Cardiac fibroblast (primary cell): ENCODE measurements at places on chromosomes 5 and 9.
A peak's percentile ranks its signal among the peaks of the same experiment; 100 is the strongest.

DNA sequence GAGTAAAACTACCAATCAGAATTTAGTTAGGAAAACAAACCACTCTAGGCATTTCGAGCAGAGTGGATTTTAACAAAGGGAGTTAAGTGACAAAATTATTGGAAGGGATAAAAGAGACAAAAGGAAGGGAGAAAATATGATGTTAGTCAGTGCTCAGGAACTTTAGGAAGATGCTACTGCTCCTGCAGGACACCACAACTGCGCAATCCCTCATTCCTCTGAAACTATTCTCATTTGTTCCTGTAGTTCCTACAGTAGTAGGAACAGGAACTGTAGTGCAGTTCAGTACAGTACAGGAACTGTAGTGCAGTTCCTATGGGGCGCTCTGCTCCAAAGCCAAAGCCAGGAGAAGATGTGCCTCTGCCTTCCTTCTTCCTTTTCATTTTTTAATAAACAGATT lies 29.9 kb upstream of the MEGF10 start:
- DNase-seq = peak; percentile 11

DNA sequence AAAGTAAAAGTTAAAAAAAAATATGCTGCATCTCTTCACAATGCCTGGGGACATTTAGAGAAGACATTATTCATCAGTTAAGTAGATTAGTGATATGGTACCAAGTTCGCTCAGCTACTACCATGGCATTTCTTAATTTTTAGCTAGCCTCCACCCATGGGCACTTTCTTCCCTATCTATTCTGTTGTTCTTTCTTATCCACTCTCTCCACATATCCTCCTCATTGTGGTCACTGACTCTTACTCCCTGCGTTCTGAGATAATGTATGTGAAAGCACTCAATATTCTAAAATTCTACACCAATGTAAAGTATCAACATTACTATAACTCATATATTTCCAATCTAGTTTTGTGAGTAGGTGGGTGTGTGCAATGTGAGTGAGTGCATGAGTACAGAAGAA lies 609.7 kb upstream of the DAB2 start:
- no peak for DNase-seq

GRCh38 chr5:151469386-151469785 lies 22.0 kb downstream of the SLC36A1 start:
- no peak for DNase-seq

DNA sequence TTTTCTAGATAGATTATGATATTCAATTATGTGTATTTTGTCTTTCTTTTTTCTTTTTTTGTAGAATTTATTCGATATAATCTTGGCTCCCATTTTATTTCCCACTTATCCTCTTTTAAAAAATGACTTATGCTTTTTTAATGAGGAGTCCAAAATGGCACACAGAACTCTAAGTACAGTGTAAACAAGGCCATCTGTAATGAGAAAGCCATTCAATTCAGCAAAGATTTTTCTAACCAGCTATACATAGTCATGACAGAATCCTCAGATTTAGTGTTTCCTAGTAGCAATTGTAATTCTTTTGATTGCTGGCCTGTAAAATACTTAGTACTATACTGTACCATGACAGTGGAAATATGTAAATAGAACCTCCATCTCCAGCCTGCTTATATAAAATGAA lies 651.4 kb downstream of the RAB3C start:
- no peak for DNase-seq

DNA sequence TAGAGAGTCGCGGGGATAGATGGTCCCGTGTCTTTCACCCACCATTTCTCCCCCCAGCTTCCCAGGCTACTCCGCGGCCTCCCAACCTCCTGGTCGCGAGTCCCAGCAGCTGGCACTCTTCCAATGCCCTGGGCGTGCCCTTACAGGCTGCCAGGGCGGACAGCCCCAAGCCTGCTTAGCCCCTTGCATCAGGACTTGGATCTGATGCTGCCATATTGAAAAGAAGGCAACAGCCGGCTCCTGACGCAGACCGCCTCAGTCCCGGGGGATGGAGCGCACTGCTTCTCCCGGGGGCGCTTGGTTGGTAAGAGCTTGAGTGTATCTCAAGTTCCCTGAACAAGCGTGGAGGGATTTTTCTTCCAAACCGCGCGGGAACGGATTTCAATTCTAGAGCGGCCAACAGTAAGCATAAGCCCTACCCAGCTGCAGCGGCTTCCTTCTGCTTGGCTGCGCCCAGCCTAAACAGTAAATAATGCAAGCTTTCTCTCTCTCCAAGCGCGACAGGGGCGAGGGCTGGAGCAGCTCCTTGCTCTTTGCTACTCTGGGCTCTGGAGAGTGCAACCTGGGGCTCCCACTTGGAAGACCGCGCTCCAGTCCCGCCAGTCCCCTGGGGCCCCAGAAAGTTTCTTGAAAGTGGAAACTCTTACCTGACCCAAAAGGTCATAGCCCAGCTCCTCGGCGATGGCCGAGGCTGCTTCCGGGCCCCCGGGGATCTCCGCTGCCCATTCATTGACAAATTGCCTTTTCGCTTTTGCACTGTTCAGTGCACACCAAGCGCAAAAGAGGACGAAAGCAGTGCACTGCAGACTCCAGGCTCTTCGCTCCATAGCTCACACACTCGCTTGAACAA lies 607 bp downstream of the PCSK1 start:
- DNase-seq = no peak

DNA sequence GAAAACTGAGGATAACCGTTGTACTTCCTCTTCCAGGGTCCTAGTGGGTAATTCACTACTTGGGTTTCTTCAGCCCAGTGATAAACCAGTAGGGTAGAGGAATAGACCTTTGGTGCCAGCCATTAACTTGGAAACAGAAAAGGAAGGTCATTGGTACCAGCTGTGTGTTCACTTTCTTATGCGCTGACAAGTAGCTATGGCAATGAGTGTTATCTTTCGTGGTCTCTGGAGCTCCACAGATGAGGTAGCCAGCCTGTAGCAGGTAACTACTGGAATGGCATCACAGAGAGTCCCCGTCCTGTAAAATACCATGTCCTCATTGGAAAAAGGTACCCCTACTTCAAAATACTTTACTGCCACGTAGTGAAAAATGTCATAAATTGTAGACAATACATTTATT lies 2.3 kb downstream of the UHRF2 start:
- DNase-seq = no peak

GRCh38 chr5:69300537-69301203 lies 31.9 kb downstream of the CCDC125 start:
- no peak for DNase-seq

DNA sequence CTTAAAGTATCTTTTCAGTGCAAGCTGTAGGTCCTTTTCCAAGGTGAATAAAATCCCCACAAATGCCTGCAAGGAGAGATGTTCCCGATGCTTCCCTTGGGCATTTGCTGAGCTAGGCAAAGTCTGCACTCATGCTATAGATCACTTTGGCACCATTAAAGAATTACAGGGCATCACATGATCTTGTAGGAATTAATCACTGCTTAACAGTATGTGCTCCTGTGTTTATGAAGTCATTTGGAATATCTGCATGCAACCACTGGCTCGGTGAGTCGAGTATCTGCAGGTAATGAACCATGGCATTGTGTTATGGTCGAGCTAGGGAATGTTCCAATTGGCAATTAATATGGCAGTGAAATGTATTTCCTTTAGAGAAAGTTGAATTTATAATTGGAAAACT lies 615.1 kb downstream of the TLE1 start:
- DNase-seq = no peak

GRCh38 chr5:79973511-79973910 lies 17.6 kb downstream of the MTX3 start:
- no peak for DNase-seq

- DNase-seq = no peak
Observed at GRCh38 chr9:109166171-109166770, 778 bp downstream of the FRRS1L start.

DNA sequence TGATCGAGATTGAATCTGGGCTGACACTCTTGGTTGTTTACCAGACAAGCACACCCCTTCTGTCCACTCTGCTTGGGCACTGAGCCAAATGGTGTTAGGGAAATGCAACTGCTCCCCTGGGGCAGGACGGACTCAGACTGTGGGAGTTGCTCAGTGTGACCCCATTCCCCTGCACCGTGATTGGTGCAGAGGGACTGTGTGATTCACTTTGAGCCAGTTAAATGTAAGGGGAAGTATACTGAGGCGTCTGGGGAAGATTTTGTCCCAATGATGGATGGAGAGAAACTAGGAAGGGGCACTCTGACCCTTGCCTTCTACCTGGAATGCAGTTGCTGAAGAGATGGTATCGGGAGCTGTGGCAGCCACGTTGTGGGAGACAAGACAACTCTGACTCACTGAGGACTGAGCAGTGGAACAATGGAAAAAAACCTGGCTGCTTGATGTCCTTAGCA lies 196.0 kb upstream of the ANKRD55 start:
- no peak for DNase-seq

DNA sequence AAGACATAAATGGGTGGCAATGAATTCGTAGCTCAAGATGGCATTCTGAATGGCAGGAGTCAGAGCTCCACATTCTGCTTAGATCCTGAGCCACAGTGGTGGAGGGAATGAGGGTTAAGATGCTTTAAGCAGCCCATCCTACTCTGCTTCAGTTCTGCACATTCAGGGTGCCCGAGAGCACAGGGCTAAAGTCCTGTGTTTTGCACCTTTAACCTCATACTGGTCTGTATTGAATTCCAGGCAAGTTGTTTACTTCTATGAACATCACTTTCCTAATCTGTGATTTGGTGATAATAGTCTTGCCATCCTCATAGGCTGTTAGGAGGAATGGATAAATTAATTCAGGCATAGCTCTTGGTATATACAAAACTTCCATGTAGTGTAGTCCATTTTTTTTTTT lies 321.6 kb upstream of the CD180 start:
- DNase-seq = no peak

- DNase-seq = no peak
Observed at GRCh38 chr5:123047706-123048105, 11.2 kb upstream of the PPIC start.

DNA sequence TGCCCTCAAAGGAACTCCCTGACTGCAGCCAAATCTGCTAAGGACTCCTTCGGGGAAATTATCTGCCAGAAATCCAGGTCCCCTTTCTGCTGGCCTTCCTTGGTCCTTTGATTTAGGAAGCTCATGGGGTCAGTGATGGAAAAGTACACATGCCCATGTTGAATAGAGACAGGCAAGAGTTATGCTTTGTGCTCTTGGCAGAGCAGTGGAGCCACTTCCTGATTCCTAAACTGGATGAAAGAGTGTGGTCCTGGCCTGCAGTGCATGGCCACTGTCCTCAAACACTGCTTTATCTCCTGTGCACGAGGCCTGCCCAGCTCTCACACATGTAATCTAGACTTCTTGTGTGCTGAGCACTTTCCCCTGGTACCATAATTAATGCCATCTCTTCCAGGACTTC lies 2.0 kb upstream of the EBF1 start:
- peak; percentile 36 for DNase-seq

- peak; percentile 40 for DNase-seq
Observed at GRCh38 chr5:158874792-158875191, 224.9 kb downstream of the EBF1 start.

DNA sequence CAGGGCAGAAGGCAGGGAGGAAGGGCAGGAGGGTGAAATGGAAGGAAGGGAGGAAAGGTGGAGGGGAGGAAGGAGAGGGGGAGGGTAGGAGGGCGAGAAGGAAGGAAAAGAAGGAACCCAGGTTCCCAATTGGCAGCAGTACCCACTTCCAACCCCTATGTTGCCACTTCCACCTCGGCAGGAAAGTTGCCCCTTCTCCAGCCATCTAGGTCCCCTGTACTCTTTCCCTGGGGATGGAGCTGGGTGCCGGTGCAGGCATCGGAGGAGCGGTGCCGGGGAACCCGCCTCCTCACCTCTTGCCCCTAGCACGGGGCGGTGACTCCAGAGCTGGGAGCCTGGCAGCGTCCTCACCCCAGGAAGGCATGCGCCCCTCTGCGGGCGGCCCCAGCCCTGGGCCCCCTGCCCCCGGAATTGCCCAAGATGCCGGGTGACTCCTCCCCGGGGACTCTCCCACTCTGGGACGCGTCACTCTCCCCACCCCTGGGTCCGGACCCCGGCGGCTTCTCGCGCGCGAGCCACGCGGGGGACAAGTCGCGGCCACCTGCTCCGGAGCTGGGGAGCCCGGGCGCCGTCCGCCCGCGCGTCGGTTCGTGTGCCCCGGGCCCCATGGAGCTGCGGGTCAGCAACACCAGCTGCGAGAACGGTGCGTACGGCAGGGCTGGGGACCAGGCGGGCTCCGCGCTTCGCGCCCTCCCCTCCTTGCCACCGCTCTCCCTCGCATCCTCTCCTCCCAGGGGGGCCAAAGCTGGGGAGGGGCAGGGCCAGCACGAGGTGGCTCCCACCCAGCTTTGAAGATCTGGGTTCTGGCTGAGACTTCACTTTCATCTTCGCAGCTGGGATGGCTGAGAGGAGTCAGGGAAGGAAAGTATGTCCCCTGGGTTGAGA lies at the start of gene NIPAL4:
NIPAL4 (plus strand) TSS at position 499 of the 885 bp plus-strand sequence; CDS start at position 607, 108 bp downstream.
- no peak for DNase-seq

- no peak for DNase-seq
Observed at GRCh38 chr5:139752506-139753473, 42.8 kb upstream of the PSD2 start.

DNA sequence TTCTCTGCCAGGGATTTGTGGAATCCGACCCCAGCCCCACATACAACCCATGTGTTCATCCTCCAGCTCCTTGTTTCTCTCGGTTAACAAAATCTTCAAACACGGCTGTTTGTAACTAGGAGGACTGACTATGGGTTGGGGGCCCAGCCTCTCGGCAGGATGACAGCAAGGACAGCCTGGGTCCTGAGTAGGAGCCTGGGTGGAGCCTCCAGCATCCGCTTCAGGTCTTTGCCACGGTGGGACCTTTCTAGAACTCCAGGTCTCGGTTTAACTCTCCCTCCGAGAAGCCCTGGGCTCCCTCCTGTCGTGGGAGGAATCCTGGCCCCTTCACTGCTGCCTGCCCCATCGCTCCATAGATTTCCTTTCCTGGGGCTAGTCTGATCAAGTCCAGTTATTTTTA lies 248.5 kb downstream of the PBX3 start:
- DNase-seq = no peak

DNA sequence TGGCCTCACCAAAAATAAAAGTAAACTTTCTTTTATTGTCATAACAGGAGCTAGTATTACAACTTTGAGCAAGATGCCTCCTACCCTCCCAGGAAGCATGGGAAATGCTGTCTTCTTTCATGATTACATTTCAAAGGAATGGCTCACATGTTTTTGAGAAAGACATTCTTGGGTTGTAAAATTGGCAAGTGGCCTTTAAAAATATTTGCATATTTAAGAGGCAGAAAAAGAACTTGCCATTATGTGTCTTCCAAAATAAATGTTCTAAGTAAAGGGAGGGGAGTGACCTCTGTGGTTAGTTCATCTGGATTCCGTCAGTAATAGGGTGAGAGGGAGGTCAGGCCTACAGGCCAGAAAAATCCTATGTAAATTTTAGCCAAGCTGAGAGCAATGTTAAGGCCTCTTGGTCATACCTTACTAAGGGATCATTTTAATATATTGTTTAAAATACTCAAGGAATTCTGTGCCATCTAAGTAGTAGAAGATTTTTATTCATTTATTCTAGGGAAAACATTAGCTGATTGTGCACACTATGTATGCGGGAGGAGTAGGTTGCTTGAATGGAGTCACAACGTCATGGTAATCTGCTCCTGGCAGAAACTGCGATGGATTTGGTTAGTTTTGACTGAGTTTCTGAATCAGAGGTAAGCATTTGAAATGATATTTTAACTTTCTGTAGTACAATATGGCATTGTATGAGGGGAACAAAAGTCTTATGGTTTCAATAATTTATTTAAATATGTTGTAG lies 1485.7 kb upstream of the CDH9 start:
- DNase-seq = peak; percentile 86
